SK-N-SH (cell line): ENCODE measurements at places on chromosomes 16 and 17. TPM values are rescaled to one million over a fixed set of nuclear protein-coding genes. Genes with fewer than 3 reads are reported as not detected.
A peak's percentile ranks its signal among the peaks of the same experiment; 100 is the strongest.

Gene NPIPB12
- polyA plus RNA-seq = 12.7 and 22.5 TPM in 2 replicates

DNA sequence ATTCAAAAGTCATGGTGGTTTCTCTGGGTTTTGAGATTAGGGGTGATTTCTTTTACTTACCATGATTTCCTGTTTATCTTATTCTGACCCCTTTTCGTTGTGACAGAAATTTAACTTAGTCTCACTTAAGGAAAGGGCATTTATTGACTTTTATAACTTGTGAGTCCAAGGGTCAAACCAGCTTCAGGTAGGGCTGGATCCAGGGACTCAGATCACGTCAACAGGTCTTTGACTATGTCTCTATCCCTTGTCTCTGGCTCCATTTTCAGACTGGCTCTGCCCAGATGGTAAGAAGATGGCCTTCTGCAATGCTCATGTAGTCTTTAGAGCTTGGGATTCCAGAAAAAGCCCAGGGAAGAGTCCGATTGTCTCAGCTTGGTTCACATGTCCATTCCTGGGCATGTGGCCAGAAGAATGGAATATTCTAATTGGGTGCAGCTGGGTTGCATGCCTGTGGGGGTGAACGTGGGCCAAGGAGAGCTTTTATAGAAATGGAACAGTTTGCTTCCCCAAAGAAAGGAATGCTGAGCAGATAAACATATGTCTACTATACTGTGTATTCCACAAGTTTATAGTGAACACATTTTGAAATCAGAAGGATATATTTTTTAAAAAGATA, 13.4 kb downstream of the USP43 start:
- DNase-seq = no peak
- no peak overlapping the region for H3K27ac ChIP-seq
- H3K27me3 ChIP-seq = peaks cover 16% of the 10 kb centered on the region; the same call in 1 of the 2 replicates

DNA sequence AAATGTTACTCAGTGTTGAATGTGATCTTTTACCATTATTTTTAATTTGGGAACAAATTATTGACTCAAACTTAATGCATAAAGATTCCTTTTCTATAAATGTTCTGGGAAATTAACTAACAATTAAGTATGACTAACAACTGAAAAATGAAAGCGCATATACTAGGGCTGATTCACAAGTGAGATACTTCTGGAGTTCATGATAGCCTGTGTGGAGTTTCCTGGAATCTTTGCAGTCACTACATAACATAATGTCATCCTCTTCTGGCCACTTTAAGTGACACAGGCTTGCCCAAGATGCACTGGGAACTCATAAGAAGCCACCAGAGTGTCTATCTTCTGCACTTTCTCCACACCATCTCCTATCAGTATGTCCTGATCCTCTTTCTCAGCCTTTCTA, 450.3 kb upstream of the CDH11 start:
- H3K4me3 ChIP-seq = no peak overlapping the region
- H3K4me1 ChIP-seq = peaks cover 6% of the 10 kb centered on the region; the same call in 1 of the 2 replicates
- H3K36me3 ChIP-seq = no peaks in the 10 kb centered on the region
- DNase-seq = no peak

- no peaks in the 10 kb centered on the region for H3K4me1 ChIP-seq
- H3K36me3 ChIP-seq = peaks cover 25% of the 10 kb centered on the region
- DNase-seq = no peak
- no peak overlapping the region for H3K27ac ChIP-seq
- H3K27me3 ChIP-seq = no peaks in the 10 kb centered on the region
- H3K4me3 ChIP-seq = no peak overlapping the region
Observed at GRCh38 chr16:23064639-23065038, 84.6 kb downstream of the USP31 start.

DNA sequence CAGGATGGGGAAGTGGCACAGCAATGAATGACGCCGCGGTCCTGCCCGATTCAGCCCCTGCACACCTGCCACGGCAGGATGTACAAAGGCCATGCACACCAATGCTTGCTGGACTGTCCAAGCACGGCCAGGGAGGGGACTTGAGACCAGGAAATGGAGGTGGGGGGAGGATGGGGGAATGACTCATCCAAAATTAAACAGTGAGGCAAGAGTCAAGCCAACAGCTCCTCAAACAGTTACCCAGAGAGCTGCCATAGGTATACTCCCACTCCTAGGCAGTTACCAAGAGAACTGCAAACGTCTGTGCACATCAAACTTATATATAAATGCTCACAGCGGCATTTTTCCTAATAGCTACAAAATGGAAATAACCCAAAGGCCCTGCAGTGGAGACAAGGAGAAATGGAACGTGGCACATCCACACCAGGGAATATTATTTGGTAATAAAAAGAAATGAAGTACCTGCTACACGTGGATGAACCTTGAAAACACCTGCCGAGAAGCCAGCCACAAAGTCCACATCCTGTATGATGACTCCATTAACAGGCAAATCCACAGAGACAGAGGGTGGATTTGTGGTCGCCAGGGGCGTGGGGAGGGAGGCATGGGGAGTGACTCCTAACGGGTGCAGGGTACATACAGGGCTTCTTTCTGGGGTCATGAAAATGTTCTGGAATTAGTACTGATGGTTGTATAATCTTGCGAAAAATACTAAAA, 54.1 kb downstream of the VAC14 start:
- H3K36me3 ChIP-seq = peaks cover 8% of the 10 kb centered on the region; the same call in 1 of the 2 replicates
- H3K4me1 ChIP-seq = peaks cover 41% of the 10 kb centered on the region; the same call in 1 of the 2 replicates
- DNase-seq = no peak
- no peaks in the 10 kb centered on the region for H3K27me3 ChIP-seq
- H3K27ac ChIP-seq = peak overlapping the region; percentile 48

- peaks cover 20% of the 10 kb centered on the region for H3K27me3 ChIP-seq
- no peak overlapping the region for H3K4me3 ChIP-seq
- peak; percentile 43 for DNase-seq
- H3K36me3 ChIP-seq = no peaks in the 10 kb centered on the region
- no peak overlapping the region for H3K27ac ChIP-seq
Observed at GRCh38 chr17:55266051-55266957, 1.5 kb downstream of the HLF start.

Gene MT3
- 0.43 TPM in 1 of 2 replicates, not detected in the other for polyA plus RNA-seq

GRCh38 chr17:66746736-66747135, 88.2 kb upstream of the CACNG5 start:
- no peak overlapping the region for H3K27ac ChIP-seq
- peaks cover 62% of the 10 kb centered on the region for H3K36me3 ChIP-seq
- no peak overlapping the region for H3K4me3 ChIP-seq
- no peaks in the 10 kb centered on the region for H3K4me1 ChIP-seq
- no peaks in the 10 kb centered on the region for H3K27me3 ChIP-seq
- no peak for DNase-seq

- peaks cover 15% of the 10 kb centered on the region; the same call in 1 of the 2 replicates for H3K4me1 ChIP-seq
- H3K27ac ChIP-seq = no peak overlapping the region
- no peak for DNase-seq
- H3K27me3 ChIP-seq = no peaks in the 10 kb centered on the region
- H3K36me3 ChIP-seq = no peaks in the 10 kb centered on the region
Observed at GRCh38 chr16:8569650-8570346, 20.5 kb downstream of the TMEM114 start.

GRCh38 chr16:11949527-11949926, 7.7 kb upstream of the NPIPB2 start:
- no peak overlapping the region for H3K27ac ChIP-seq
- no peaks in the 10 kb centered on the region for H3K36me3 ChIP-seq
- H3K4me1 ChIP-seq = no peaks in the 10 kb centered on the region
- peak; percentile 68 for DNase-seq
- no peak overlapping the region for H3K4me3 ChIP-seq

DNA sequence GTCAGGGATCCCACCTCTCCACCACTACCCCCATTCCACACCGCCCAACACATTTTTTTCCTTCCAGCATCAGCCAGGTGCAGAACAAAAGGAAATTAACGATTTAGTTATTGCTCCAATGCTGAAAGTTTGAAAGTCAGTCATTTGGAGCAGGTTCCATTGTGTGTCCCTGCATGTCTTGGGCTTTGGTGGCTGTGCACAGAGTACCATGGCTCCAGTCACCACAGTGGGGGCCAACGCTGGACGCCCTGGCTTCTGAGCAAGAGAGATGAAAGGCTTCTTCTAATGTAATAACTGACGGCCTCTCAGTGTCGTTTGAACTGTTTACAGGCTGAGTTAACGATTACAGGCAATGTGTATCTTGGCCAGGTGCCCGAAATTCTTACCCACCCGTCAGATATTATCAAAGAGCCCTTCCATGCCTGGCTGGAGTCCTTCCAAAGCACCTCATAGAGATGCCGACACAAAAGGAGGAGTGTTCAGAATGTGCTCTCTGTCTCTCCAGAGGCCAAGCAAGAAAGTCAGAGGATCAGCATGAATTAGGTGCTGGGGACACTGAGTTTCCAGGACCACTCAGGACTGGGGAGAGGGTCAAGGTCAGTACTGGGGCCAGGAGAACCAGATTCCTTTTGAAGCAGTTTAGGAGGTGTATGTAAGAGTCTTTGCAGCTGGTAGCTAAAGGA, 25.9 kb downstream of the RNF43 start:
- peaks cover 44% of the 10 kb centered on the region for H3K27me3 ChIP-seq
- no peak overlapping the region for H3K27ac ChIP-seq
- H3K36me3 ChIP-seq = no peaks in the 10 kb centered on the region
- no peaks in the 10 kb centered on the region for H3K4me1 ChIP-seq
- no peak overlapping the region for H3K4me3 ChIP-seq

Gene CALCOCO2
- polyA plus RNA-seq = 49.9 and 67.7 TPM in 2 replicates

Gene UBE2O
- polyA plus RNA-seq = 20.0 and 25.4 TPM in 2 replicates

Gene DPEP3
- polyA plus RNA-seq = not detected in 2 replicates

GRCh38 chr17:80526116-80526910, 18.3 kb upstream of the RPTOR start:
- no peaks in the 10 kb centered on the region for H3K36me3 ChIP-seq
- H3K4me3 ChIP-seq = no peak overlapping the region
- H3K27ac ChIP-seq = no peak overlapping the region

- DNase-seq = no peak
- H3K4me3 ChIP-seq = no peak overlapping the region
- H3K27ac ChIP-seq = no peak overlapping the region
- no peaks in the 10 kb centered on the region for H3K4me1 ChIP-seq
- no peaks in the 10 kb centered on the region for H3K36me3 ChIP-seq
- peaks cover 15% of the 10 kb centered on the region; the same call in 1 of the 2 replicates for H3K27me3 ChIP-seq
Observed at GRCh38 chr17:39791111-39791992, 53.6 kb downstream of the GRB7 start.

GRCh38 chr17:75731716-75732498, 10.6 kb downstream of the ITGB4 start:
- no peak overlapping the region for H3K27ac ChIP-seq
- no peak overlapping the region for H3K4me3 ChIP-seq
- H3K4me1 ChIP-seq = no peaks in the 10 kb centered on the region
- no peaks in the 10 kb centered on the region for H3K27me3 ChIP-seq
- no peaks in the 10 kb centered on the region for H3K36me3 ChIP-seq
- DNase-seq = no peak

GRCh38 chr17:57574040-57574513, 171.0 kb downstream of the CCDC182 start:
- no peaks in the 10 kb centered on the region for H3K36me3 ChIP-seq
- no peak overlapping the region for H3K4me3 ChIP-seq
- H3K4me1 ChIP-seq = no peaks in the 10 kb centered on the region; the same call in 1 of the 2 replicates
- H3K27ac ChIP-seq = peak overlapping the region; percentile 64

DNA sequence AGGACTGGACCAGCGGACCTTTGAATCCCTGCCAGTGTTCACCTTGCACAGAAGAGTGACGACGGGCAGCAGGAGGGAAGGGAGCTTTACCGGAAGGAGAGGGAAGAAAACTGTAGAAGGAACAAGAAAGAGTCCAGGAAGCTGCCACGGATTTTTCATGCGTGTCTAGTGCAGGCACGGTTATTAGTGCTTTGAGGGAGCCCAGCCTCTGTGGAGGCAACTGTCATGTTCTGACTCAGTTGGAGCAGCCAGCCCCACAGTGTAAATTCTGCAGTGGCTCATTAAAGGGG, 6.5 kb upstream of the HOXB13 start:
- H3K27me3 ChIP-seq = peaks cover 97% of the 10 kb centered on the region
- no peak for DNase-seq
- H3K4me3 ChIP-seq = no peak overlapping the region

Gene IGSF6
- not detected in 2 replicates for polyA plus RNA-seq

Gene NGFR
- polyA plus RNA-seq = 0.44 and 0.76 TPM in 2 replicates

- peaks cover 15% of the 10 kb centered on the region for H3K36me3 ChIP-seq
- H3K27me3 ChIP-seq = no peaks in the 10 kb centered on the region
- DNase-seq = peak; percentile 74
- peak overlapping the region; percentile 0; the same call in 1 of the 2 replicates for H3K27ac ChIP-seq
- no peak overlapping the region for H3K4me3 ChIP-seq
- peaks cover 18% of the 10 kb centered on the region for H3K4me1 ChIP-seq
Observed at GRCh38 chr17:55411463-55411855, 10.2 kb downstream of the MMD start.

DNA sequence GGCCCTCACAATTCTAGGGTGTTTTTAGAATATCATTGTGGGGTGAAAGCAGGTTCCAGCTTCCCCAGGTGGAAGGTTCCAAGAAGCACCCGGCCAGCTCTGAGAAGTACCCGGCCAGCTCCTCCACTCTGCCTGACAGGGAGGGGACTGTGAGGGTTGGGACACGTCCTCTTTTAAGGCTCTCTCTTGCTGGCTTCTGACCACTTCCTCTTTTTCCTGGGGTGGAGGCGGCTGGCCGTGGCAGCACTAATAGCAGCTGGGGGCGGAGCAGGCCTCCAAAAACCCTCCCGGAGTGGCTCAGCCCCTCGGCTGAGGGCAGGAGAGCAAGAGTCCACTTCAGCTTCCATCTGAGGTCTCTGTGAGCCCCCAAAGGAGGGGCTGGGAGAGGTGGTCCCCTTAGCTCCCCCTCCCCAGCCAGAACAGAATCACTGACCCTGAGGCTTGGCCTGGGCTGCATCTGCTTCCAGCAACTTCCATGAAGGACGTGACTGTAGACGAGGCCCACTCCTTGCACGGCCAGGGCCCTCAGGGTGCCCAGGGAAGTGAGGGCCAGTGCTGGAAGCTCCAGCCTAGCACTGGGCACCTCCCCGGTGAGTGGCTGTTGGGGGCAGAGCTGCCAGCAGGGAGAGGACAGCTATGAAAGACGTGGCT, 26.7 kb upstream of the PLCG2 start:
- no peaks in the 10 kb centered on the region for H3K4me1 ChIP-seq
- no peak for DNase-seq
- no peaks in the 10 kb centered on the region for H3K27me3 ChIP-seq
- H3K27ac ChIP-seq = no peak overlapping the region
- H3K4me3 ChIP-seq = no peak overlapping the region

GRCh38 chr17:29518359-29518758, 48.5 kb downstream of the ABHD15 start:
- no peak for DNase-seq
- no peaks in the 10 kb centered on the region for H3K27me3 ChIP-seq
- no peak overlapping the region for H3K27ac ChIP-seq
- H3K36me3 ChIP-seq = peaks cover 23% of the 10 kb centered on the region
- 0 out of 2 replicates have a peak, but pooled peaks cover 7% of the 10 kb centered on the region for H3K4me1 ChIP-seq

DNA sequence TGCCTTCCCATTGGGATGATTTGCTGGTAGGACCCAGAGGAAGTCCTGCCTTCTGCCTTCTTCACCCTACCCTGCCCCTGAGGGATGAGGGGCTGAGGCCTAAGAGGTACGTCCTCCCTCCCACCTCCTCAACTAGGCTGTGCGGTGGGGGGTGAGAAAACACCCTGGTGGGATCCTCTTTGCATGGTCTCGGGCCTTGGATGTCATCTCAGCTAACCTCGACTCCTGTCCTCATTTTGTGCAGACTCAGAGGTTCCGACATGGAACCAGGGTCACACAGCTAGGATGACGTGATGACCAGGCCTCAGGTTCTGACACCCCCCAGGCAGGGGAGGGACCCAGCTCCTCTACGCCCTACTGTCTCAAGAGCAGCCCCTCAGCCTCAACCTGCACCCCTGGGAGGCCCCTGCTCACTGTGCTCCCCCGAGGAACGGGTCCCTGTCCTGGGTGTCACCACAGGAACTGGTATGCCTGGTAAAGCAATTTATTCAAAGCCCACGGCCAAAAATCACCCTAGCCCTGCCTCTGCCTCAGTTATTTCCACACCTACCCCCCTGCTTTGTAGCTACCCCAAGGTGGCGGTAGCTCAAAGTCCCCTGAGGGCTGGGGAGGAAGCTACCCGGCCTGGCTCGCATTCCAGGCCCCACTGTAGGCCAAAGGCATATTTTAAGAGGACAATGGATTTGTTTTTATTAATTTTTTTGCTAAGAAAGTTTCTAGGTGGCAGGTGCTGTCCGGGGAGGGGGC, 17.5 kb downstream of the UNC13D start:
- peak overlapping the region; percentile 98 for H3K27ac ChIP-seq
- H3K4me3 ChIP-seq = no peak overlapping the region

Gene YBX2
- 0.36 and 0.54 TPM in 2 replicates for polyA plus RNA-seq
